CD14-positive monocyte (primary cell): ENCODE measurements at places on chromosomes 5 and 9.

DNA sequence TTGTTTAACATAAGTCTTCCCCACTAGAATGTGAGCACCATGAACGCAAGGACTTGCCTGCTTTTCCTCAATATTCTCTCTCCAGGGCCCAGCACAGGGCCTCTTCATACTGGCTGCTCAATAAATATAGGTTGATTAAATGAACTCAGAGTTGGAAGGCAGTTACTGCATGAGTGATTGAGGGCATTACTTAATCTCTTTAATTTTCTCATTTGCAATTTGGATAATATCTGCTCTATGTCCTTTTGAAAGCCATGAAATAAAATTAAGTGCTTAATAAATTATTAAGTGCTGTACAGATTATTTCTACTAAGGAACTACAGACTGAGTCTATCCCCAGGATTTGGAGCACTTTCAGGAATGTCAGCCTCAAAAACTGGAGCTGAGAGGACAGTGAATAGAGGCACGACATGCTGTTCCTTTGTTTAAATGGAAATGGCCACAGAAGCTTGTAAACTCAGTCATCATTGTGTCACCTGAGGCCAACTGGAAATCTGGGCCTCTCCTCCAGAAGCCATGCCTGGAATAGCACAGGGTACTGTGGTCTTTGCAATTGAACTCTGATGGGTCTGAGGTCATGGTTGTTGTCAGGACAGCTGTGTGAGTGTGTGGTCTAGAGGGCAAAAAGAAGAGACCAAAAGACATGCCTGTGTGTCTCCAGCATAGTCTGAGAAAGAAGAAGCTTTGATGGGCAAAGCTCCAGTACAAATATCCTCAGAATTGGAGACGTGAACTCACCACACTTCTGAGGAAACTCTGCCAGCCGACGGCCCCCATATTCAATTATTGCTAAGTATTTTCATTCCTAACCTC is 86.1 kb downstream of the SH3TC2 start:
- H3K36me3 ChIP-seq: no peaks in the 10 kb centered on the region
- no peak for DNase-seq
- H3K27me3 ChIP-seq: no peaks in the 10 kb centered on the region

DNA sequence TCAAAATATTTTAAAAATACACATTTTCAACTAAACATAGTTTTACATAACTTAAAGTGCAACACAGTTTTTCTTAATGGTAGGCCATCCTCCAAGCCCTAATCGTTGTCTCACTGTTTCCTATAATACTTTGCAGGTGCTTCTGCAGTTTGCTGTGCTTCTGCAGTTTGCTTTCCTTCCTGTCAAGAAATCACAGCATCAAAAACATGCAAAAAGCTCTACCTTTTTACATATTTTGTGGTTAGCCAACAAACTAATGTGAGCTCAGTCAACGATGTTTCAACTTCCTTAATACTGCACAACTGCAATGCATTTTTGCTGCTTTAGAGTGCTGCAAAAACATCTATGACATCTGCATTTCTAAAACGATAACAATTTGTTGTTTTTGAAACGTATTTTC is 25.2 kb downstream of the EMB start:
- H3K27me3 ChIP-seq: no peaks in the 10 kb centered on the region
- no peaks in the 10 kb centered on the region for H3K36me3 ChIP-seq
- DNase-seq: no peak
- H3K4me3 ChIP-seq: no peak overlapping the region

DNA sequence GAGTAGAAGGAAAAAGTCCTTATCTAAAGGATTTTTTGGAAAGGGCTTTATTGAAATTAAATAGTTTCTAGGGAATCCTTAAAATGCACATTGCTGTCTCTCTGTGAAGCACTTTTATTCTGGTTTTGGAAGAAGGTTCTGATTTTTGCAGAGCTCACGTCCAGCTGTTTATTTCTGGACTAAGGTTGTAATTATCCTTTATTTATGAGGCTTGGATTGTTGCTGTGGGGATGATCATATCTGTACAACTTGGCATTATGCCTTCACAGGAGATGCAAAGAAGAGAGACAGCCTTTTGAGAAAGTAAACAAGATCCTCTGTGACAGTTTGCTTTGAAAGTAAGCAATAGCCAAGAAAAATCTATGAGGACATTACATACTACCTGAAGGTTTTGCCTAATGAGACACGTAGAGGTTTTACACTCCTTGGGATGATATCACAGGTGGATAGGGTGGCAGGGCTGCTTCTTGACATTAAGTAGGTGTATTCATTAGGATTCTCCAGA is 14.6 kb downstream of the SMARCA2 start:
- no peak overlapping the region for H3K4me3 ChIP-seq
- no peaks in the 10 kb centered on the region for H3K27me3 ChIP-seq
- H3K27ac ChIP-seq: peak overlapping the region; percentile 33
- no peak for DNase-seq
- H3K4me1 ChIP-seq: peaks cover 25% of the 10 kb centered on the region
- peaks cover 34% of the 10 kb centered on the region for H3K36me3 ChIP-seq

GRCh38 chr5:17441351-17441750 is 56.7 kb upstream of the TAF11L2 start:
- no peaks in the 10 kb centered on the region for H3K27me3 ChIP-seq
- peaks cover 29% of the 10 kb centered on the region for H3K4me1 ChIP-seq
- DNase-seq: no peak
- no peaks in the 10 kb centered on the region for H3K36me3 ChIP-seq
- no peak overlapping the region for H3K27ac ChIP-seq

DNA sequence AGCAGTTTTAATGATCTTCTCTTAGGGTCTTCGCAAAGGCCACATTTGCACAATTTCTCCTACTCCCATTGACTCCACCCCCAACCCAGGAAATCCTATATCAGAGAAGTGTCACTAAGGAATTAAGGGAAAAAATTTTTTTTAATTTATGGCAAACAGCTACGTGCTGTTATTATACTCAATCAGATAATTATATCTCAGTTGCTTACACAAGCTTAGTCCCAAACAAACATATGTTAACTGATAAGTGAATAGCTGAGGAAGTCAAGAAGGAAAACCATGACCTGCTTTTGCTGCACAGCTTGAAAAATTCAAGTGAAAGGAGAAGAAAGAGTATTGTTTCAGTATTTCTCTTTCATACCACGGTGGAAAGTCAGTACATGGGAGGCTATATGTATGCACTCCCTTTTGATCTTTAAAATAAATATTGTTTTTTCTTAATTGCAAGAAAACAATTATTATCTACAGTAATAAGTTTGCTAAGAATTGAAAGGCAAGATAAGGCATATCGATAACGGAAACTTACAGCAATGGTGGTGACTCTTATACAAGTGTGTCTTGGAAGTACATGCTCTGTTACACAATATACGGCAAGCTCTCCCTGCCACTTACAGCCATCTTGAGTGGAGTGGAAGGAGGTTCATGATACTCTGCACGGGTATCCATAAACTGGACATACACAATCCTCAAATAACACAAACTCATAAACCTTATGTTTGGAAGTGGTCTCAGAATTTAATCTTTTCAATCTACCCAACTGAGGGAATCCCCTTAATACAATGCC is 167.9 kb upstream of the FREM1 start:
- H3K4me1 ChIP-seq: no peaks in the 10 kb centered on the region
- no peaks in the 10 kb centered on the region for H3K27me3 ChIP-seq
- H3K27ac ChIP-seq: no peak overlapping the region
- no peaks in the 10 kb centered on the region for H3K36me3 ChIP-seq
- H3K4me3 ChIP-seq: no peak overlapping the region

DNA sequence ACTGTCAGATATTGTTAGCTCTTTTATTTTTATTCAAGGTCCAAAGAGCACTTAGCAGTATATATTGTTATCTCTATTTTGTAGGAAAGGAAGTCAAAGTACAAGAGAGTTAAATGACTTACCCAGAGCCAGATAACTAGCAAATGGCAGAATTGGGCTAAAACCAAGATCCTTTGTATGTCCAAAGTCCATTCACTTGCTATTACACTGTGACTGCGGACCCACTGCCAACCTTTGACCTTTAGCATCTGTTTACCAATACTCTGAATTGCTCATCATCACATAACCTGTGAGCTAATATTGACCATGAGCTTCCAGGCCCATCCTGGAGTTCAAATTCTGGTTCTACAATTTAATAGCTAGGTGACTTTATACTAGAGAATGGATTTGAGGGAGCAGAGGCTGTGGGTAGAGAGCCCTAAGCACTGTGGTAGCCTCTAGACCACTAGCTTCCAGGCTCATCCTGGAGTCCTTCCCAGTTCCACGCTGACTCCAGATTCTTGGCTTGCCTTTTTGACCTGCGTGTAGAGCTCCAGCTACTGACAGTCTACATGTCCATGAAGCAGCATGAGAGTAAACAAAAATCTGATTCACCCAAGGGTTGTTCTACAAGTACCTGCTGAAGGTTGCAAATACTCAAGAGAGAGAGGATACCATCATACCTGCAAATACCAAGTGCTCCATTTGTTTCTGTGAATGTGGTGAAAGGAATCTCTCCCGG is 424.0 kb downstream of the SH3GL2 start:
- H3K4me1 ChIP-seq: no peaks in the 10 kb centered on the region
- H3K36me3 ChIP-seq: no peaks in the 10 kb centered on the region
- no peak overlapping the region for H3K4me3 ChIP-seq
- no peaks in the 10 kb centered on the region for H3K27me3 ChIP-seq
- no peak for DNase-seq
- H3K27ac ChIP-seq: no peak overlapping the region

- no peaks in the 10 kb centered on the region for H3K36me3 ChIP-seq
- H3K27ac ChIP-seq: no peak overlapping the region
- H3K4me3 ChIP-seq: no peak overlapping the region
- H3K4me1 ChIP-seq: no peaks in the 10 kb centered on the region
- no peaks in the 10 kb centered on the region for H3K27me3 ChIP-seq
- DNase-seq: no peak
Observed at GRCh38 chr5:130874861-130875417, 290.1 kb downstream of the HINT1 start.

GRCh38 chr9:95419444-95419843 is 97.3 kb downstream of the PTCH1 start:
- H3K4me3 ChIP-seq: no peak overlapping the region
- no peaks in the 10 kb centered on the region for H3K36me3 ChIP-seq
- DNase-seq: no peak

- no peaks in the 10 kb centered on the region for H3K36me3 ChIP-seq
- peak overlapping the region; percentile 87 for H3K27ac ChIP-seq
- H3K4me1 ChIP-seq: peaks cover 24% of the 10 kb centered on the region
Observed at GRCh38 chr9:91395106-91395552, 28.5 kb downstream of the NFIL3 start.

- no peaks in the 10 kb centered on the region for H3K4me1 ChIP-seq
- H3K27ac ChIP-seq: no peak overlapping the region
- H3K4me3 ChIP-seq: no peak overlapping the region
Observed at GRCh38 chr9:120001536-120001935, 578.4 kb downstream of the CDK5RAP2 start.

DNA sequence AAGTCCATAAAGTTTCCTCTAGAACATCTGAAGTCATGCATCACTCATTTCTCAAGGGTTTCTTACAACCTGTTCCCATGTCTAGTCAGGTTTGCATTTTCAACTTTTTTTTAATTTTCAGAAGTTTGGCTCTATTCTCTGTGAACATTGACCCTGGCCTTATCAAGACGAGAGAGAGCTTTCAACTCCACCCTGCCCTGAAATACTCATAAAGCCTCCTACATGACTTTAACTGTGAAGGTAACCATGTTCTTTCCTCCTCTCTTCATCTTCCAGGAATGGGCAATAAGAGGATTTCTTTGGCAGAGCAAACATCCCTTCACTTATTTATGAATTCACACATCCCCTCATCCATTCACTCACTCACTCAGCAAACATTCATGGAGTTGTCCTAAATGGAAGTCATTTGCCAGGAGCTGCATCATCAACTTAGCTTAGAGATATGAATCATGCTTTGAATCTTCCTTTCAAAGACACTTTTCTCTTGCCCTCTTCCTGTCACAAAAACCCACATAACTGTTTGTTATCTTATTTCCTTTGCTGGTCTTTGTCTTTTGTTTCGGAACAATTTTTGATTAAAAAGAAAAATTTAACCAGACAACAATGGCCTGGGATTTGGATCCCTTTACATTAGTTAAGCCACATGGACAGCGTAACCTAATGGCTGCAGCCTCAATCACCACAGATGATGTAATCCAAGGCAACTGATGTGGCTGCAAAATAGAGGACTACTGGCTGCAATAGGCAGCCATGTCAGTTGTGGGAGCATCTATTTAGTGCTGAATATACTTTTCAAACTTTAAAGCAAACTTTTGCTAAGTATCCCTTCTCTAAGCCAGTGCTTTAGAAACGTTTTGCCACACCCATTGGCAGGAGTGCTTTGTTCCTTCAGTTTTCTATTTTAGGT is 43.0 kb upstream of the GNAQ start:
- no peak overlapping the region for H3K4me3 ChIP-seq
- no peak for DNase-seq
- H3K36me3 ChIP-seq: no peaks in the 10 kb centered on the region
- H3K27ac ChIP-seq: no peak overlapping the region
- H3K27me3 ChIP-seq: no peaks in the 10 kb centered on the region

GRCh38 chr5:105573575-105573974 is 2011.0 kb upstream of the NUDT12 start:
- H3K27ac ChIP-seq: no peak overlapping the region
- H3K36me3 ChIP-seq: no peaks in the 10 kb centered on the region
- no peak for DNase-seq
- no peaks in the 10 kb centered on the region for H3K27me3 ChIP-seq

GRCh38 chr9:126367616-126368015 is 41.0 kb downstream of the MVB12B start:
- H3K36me3 ChIP-seq: no peaks in the 10 kb centered on the region
- H3K4me1 ChIP-seq: peaks cover 15% of the 10 kb centered on the region

GRCh38 chr5:159182691-159183090 is 26.7 kb downstream of the RNF145 start:
- peak overlapping the region; percentile 54 for H3K27ac ChIP-seq
- H3K4me3 ChIP-seq: no peak overlapping the region
- H3K4me1 ChIP-seq: peaks cover 14% of the 10 kb centered on the region
- DNase-seq: no peak

DNA sequence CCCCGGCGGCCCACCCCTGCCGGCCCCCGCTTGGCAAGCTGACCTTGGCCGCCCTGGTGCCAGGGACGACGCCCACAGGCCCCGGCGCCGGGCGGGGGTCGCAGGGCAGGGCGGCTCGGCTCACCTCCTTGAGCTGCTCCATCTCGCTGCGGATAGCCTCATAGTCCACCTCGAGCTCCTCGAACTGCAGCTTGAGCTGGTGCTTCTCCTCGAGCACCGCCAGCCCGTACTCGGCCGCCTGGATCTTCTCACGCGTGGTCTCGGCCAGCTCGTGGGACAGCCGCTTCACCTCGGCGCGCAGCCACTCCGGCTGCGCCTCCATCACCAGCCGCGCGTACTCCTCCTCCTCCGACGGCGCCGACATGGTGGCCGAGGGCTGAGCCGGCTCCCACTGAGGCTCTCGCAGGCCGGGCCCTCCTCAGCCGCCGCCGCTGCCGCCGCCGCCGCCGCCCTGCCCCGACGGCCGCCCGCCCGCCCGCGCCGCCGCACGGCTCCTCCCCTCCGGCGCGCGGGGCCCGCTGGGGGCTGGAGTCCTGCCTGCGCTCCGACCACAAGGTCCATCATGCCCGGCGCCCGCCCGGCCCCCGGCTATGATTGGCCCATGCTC is at the start of gene BICD2:
TSS of gene BICD2 (minus strand) at position 453 of the 607 bp plus-strand sequence. CDS start at position 364, 89 bp downstream.
- peaks cover 57% of the 10 kb centered on the region for H3K4me1 ChIP-seq
- no peak for DNase-seq
- no peaks in the 10 kb centered on the region for H3K27me3 ChIP-seq
- peak within 1 kb of the TSS; percentile 93 for H3K27ac ChIP-seq
- peak within 1 kb of the TSS; percentile 94 for H3K4me3 ChIP-seq
